NCI-H774 (cell line): ENCODE measurements at places on chromosomes 7 and 10.

DNA sequence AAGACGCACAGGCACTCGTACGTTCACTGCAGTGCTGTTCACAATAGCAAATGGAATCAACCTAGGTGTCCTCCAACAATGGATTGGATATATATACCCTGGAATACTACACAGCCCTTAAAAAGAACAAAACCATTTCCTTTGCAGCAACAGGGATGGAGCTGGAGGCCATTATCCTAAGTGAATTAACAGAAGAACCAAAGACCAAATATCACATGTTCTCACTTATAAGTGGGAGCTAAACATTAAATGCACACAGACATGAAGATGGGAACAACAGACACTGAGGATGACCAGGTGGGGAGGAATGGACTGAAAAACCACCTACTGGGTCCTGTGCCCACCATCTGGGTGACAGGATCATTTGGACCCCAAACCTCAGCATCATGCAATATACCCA lies 52.0 kb upstream of the EBF3 start:
- no peak for DNase-seq

- no peak for DNase-seq
Observed at GRCh38 chr10:103836861-103837260, 18.5 kb downstream of the SH3PXD2A start.

- no peak for DNase-seq
Observed at GRCh38 chr10:47333532-47333931, 11.3 kb downstream of the GDF2 start.

DNA sequence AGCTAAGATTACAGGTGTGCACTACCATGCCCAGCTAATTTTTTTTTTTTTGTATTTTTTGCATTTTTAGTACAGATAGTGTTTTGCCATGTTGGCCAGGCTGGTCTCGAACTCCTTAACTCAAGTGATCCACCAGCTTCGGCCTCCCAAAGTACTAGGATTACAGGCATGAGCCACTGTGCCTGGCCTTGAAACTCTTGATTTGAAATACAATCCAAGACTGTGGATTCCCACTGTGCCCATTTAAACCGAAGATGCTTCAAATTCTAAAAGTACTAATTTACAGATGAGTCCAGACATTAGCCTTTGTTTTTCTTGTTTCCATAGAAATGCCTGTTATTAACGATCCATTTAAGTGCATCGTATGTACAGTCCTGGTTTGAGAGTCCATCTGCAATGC lies 130.9 kb downstream of the CACNA2D1 start:
- DNase-seq: no peak

DNA sequence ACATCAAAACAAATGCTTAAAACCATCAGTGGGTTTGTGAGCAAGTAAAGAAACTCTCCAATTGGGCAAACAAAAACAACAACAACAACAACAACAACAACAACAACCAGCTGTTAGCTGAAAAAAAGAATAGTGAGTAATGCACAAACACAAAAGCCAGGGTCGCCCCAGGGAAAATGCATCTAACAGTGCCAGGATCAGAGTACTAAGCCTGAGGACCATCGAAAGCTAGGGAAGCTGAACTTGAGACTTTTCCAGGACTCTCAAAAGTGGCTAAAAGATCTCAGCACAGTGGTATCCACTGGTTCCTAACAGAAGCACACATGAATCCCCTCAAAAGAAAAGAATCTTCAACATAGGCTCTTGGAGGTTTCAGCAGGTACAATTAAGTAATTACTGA lies 83.3 kb downstream of the CPXM2 start:
- DNase-seq: no peak

GRCh38 chr10:116364868-116365267 lies 40.6 kb downstream of the CCDC172 start:
- no peak for DNase-seq

GRCh38 chr7:12985228-12985627 lies 297.8 kb downstream of the ARL4A start:
- DNase-seq: no peak

GRCh38 chr10:59362144-59362958 lies at the start of gene FAM13C:
Gene FAM13C (minus strand): TSS chr10:59362549. CDS start chr10:59362460, 89 bp downstream.
- peak; percentile 78 for DNase-seq

- DNase-seq: no peak
Observed at GRCh38 chr7:81516898-81517297, 252.9 kb downstream of the HGF start.

DNA sequence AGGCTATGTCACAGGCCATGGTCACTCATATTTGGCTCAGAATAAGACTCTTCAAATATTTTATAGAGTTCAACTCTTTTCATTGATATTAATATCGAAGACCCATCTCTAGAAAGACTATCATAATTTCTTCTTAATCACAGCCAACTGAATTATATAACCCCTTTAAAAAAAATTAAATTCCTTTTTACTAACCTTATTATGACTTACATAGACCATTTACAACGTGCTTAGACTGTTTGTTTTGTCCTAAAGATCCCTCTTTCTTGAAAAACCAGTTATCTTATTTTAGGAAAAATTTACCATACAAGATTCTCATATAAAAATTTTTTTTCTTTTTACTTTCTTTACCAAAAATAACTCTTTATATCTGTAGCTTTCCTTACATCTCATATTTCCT lies 10.2 kb upstream of the TMEM254 start:
- no peak for DNase-seq

- DNase-seq: no peak
Observed at GRCh38 chr7:102978284-102978683, 65.5 kb downstream of the LRRC17 start.

- no peak for DNase-seq
Observed at GRCh38 chr10:133302230-133302629, 6.4 kb downstream of the TUBGCP2 start.

- no peak for DNase-seq
Observed at GRCh38 chr10:15802375-15802949, 57.8 kb downstream of the MINDY3 start.

GRCh38 chr10:129879655-129880054 lies 84.4 kb downstream of the EBF3 start:
- no peak for DNase-seq

DNA sequence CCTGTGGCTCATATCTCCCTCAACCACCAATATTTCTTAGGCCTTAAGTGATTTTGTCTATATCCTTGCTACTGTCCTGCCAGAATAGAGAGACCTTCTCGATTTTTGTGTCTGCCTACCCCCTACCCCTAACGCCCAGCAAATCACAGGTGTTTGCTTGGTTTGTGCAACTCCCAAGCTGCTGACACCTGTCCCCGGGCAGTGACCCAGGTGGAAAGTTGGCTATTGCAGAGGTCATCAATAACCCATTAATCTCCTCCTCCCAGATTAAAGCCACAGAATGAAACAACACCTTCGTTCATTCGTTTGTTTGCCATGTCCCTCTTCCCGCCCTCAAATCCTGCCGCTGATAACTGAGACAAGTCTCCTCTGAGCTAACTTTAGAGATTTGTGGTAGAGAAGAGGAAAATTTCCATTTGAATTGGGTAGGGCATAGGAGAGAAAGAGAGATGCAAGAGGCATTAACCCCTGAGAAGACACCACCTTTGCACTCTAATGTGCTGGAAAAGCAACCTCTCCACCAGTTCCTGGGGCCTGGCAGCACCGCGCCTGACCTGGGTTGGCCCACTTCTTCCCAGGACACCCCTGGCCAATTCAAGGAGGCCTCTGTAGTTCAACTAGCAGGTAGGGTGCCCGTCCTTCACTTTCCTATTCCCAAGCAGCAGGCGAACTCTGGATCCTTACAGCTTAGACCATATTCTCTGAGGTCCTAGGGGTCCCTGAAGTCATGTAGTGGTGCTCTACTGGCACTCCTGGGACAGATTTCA lies 3.0 kb downstream of the NEUROG3 start:
- DNase-seq: no peak

DNA sequence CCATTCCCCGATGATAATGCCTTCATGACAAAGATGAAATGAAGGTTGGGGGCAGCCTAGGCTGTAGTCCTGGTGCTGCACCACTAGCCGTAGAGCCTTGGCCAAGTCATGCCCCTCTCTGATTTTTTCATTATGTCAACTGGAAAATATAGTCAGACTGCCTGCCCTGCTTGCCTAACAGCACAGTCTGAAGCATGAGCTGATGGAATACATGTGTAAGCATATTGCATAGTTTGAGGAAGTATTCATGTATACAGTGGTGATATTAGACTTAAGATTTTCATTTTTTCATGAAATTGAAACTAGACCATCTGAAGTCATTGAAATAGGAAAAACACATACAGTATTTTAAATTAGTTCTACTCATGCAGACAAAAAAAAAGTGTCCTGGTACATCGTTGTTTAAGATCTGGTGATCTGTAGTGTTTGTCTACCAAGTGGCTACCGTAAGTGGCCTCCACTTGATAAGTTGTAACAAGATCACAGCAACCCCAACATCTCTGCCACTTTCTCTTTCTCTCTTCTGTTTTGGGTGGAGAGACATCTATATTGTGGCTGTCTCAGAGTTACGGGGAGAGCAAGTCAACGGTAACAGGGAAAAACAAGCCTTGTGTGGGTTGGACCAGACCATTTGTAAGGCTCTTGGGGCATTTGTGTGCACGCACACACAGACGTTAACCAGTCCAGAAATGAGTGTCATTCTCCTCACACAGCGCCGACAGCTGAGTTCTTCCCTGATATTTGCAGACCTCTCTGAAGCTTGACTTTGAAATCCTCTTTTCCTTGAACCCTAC lies 716.6 kb upstream of the GALNT17 start:
- DNase-seq: no peak

DNA sequence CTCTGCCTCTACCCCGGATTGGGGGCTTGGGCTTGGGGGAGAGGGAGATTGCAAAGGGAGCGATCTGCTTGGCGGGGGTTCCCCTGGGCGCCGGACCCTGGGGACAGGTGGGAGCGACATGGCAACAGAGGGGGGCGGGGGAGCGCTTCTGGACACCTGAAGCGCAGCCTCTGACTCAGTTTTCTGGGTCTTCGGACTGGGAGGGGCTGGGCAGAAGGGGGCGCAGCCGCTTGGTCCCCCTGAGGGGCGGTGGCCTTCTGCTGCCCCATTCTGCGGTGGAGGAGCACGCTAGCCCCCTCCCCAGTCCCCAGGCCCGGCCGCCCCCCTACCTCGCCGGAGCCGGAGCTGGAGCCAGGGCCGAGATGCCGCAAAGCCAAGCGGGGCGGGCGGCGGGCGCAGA lies 380 bp downstream of the NAT16 start:
- no peak for DNase-seq

DNA sequence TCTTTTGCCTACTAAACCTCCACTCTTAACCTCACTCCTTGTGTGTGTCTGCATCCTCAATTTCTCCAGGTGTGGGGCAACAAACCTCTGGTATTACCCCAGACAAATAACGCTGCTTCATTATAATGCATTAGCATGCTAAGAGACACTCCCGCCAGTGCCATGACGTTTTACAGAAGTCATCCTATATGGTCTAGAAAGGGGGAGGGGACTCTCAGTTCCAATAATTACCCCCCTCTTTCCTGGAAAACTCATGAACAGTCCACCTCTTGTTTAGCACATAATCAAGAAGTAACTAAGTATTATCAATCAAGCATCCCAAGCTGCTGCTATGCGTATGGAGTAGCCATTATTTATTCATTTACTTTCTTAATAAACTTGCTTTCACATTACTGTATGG lies 364.5 kb downstream of the TYW1 start:
- no peak for DNase-seq

GRCh38 chr10:1977461-1977860 lies 240.1 kb upstream of the ADARB2 start:
- no peak for DNase-seq

GRCh38 chr7:152340161-152340560 lies 95.6 kb downstream of the KMT2C start:
- DNase-seq: no peak

GRCh38 chr10:86536294-86536861 lies 14.8 kb upstream of the WAPL start:
- no peak for DNase-seq

DNA sequence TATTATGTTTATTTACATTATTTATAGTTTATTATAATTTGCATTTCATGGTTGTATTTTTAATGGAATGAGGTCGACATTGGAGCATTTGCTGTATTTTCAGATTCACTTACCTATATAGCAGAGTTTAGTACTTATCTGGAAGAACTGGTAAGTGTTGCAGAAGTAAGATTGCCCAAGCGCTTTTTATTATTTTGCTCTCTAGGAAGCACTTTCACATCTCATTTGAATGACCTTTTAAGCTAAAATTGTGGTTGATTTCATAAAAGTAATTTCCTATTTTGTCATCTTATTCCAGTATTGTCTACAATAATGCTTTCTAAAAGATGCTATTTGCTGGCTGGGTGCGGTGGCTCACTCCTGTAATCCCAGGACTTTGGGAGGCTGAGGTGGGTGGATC lies 28.6 kb downstream of the SEC61A2 start:
- no peak for DNase-seq

- no peak for DNase-seq
Observed at GRCh38 chr7:489876-490275, 29.8 kb downstream of the PDGFA start.

DNA sequence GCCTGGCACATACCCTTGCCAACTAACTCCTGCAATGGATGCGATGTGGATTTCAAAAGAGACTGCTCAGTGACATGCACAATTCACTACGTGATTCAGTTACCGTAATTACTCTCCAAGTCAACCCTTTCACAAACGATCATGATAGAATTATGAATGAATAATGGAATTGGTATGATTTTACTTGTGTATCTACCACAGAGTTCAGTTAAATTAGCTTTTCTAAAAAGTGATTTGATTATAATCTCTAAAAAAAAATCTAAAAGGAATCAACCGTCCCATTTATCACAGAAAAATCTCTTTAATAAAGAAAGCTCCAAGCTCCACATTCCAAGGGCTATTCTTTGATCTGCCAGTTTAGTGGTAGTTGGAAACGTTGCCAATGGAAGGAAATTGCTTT lies 30.4 kb upstream of the RSU1 start:
- DNase-seq: no peak

DNA sequence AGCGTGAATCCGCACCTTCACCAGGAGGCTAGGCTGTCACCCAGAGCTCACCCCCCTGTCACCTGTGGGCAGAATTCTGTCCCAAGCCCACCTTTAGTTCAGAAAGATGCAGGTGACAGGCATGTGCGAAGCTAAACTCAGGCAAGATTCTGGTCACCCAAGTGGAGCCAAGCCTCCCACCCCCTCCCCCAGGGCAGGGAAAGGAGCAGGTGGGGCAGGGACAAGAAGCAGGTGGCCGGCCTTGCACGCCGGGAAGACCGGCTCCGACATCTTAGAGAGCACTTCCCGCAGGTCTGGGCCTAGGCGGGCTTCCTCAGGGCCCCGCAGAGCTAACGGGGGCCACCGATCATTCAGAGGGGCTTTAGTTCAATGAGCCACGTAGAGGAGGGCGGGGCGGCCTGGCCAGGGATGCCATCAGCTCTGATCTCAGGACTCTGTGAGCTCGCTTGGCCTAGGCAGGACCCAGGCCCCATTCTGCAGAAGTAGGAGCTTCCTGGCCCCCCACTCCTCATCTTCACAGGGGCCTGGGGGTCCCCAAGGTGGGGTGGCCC lies 19.9 kb downstream of the UNCX start:
- no peak for DNase-seq
